ENCODE measurements at places on chromosomes 1 and 21.
A peak's percentile ranks its signal among the peaks of the same experiment; 100 is the strongest.

DNA sequence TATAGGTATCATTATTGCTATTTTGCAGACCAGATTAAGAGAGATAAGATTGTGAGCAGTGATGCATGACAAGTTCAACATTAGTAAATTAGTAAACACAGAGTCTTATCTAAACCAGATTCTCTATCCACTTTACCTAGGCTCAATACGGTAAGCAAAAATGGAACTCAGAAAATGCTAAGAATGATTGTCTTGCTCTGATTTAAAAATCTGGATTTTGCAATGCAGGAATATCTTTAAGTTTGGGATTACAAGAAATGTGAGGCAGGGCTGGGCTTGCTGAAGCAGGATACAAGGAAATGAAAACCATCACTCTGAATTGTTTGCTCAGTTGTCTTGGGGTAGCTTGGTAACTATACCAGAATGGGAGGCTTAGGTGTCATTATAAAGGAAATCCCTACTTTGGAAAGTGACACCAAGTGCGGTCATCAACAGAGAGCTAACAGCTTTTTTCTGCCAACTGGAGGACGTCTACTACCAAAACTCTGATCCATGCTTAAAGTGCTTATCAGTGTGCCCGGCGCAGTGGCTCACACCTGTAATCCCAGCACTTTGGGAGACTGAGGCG is 332.7 kb upstream of the RUNX1 start:
- no peak overlapping the region for H3K4me3 ChIP-seq
- no peak for DNase-seq
- H3K27me3 ChIP-seq, result no peaks in the 10 kb centered on the region
- H3K36me3 ChIP-seq, result no peaks in the 10 kb centered on the region
- H3K27ac ChIP-seq, result no peak overlapping the region

DNA sequence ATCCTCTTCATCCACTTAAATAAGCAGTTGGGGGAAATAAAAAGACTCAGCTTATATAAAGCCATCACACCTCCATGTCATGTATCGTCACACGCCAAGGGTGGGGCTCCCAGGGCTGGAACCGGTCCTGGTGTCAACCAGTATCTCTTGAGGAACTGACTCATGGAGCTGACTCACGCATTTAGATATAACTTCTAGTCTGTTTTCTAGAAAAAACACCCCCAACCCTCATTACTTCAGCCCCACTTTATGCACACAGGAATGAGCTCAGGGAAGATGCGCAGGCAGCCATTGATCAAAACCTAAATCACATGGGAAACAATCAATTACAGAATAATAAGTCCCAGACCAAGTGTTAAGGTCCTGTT is 6.9 kb upstream of the IL22RA1 start:
- H3K4me3 ChIP-seq, result no peak overlapping the region
- H3K27ac ChIP-seq, result no peak overlapping the region
- peaks cover 11% of the 10 kb centered on the region for H3K4me1 ChIP-seq
- H3K36me3 ChIP-seq, result no peaks in the 10 kb centered on the region
- DNase-seq, result no peak
- H3K27me3 ChIP-seq, result peaks cover 7% of the 10 kb centered on the region

GRCh38 chr1:51833700-51834099 is 44.8 kb downstream of the NRDC start:
- peaks cover 18% of the 10 kb centered on the region for H3K36me3 ChIP-seq
- no peaks in the 10 kb centered on the region for H3K27me3 ChIP-seq
- H3K4me1 ChIP-seq, result no peaks in the 10 kb centered on the region
- no peak overlapping the region for H3K4me3 ChIP-seq

DNA sequence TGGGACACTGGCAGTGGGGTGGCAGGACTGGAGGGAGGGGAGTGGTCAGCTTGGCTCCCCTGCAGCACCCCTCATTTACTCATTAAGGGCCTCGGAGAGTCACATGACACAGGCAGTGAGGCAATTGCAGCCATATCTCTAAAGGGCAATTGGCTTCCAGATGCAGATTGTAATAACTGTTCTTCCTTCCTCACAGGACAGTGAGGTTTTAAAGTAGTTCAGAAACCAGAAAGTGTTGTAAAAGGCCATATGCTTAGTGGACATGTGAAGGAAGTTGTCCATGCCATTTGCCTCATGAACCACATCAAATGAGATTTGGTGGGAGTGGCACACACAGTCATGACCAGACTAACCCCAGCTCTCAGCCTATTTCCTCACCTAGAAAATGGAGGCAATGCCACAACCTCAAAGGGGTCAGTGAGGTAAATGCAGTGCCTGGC is 11.1 kb downstream of the MTX1 start:
- no peak for DNase-seq
- no peak overlapping the region for H3K27ac ChIP-seq
- peaks cover 5% of the 10 kb centered on the region for H3K4me1 ChIP-seq
- no peak overlapping the region for H3K4me3 ChIP-seq
- no peaks in the 10 kb centered on the region for H3K27me3 ChIP-seq

GRCh38 chr1:32861904-32862695 is 8.6 kb downstream of the FNDC5 start:
- no peak for DNase-seq
- peaks cover under 1% of the 10 kb centered on the region for H3K36me3 ChIP-seq
- no peaks in the 10 kb centered on the region for H3K27me3 ChIP-seq
- H3K4me1 ChIP-seq, result no peaks in the 10 kb centered on the region
- H3K4me3 ChIP-seq, result no peak overlapping the region

GRCh38 chr1:97529600-97529999 is 391.2 kb downstream of the DPYD start:
- H3K4me3 ChIP-seq, result no peak overlapping the region
- no peak for DNase-seq
- no peak overlapping the region for H3K27ac ChIP-seq
- no peaks in the 10 kb centered on the region for H3K4me1 ChIP-seq
- H3K36me3 ChIP-seq, result no peaks in the 10 kb centered on the region
- no peaks in the 10 kb centered on the region for H3K27me3 ChIP-seq

DNA sequence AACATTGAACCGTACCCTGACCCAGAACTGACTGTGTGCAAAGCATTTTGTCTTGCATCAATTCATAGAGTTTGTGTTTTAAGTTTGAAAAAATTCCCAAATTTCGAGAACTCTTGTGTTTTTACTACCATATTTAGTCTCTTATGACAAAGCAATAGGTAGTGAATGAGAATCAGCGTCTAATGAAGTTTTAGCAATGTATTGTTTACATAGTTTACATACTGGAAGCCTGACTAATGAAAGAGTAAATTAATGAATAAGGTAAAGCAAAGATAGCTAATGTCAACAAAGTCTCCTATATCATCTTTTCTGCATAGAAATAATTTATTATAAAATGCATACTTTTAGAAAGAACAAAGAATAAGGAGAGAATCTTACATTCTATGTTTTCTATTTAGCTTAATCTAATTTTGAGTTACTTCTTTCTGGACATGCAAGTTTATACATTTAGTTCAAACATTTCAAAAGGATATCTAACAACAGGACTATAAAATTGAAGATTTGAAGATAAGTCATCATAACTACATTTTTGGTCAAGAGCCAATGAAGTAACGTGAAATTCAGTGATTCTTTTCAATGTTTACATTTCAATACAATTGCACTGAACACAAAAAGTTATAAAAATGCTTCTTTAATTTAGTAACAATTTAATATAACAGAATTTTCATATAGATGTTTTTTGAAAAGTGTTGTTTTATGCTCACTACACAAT is 1943.7 kb downstream of the NCAM2 start:
- H3K27me3 ChIP-seq, result no peaks in the 10 kb centered on the region
- no peaks in the 10 kb centered on the region for H3K36me3 ChIP-seq
- no peak for DNase-seq
- no peaks in the 10 kb centered on the region for H3K4me1 ChIP-seq
- H3K4me3 ChIP-seq, result no peak overlapping the region

GRCh38 chr1:83900524-83900923 is 98.4 kb downstream of the TTLL7 start:
- H3K27ac ChIP-seq, result no peak overlapping the region
- H3K27me3 ChIP-seq, result no peaks in the 10 kb centered on the region
- no peak for DNase-seq
- H3K4me1 ChIP-seq, result no peaks in the 10 kb centered on the region
- H3K36me3 ChIP-seq, result no peaks in the 10 kb centered on the region

- DNase-seq, result no peak
- no peak overlapping the region for H3K27ac ChIP-seq
- no peak overlapping the region for H3K4me3 ChIP-seq
- peaks cover 8% of the 10 kb centered on the region for H3K4me1 ChIP-seq
Measured at GRCh38 chr1:11316701-11317100, 43.7 kb downstream of the UBIAD1 start.

DNA sequence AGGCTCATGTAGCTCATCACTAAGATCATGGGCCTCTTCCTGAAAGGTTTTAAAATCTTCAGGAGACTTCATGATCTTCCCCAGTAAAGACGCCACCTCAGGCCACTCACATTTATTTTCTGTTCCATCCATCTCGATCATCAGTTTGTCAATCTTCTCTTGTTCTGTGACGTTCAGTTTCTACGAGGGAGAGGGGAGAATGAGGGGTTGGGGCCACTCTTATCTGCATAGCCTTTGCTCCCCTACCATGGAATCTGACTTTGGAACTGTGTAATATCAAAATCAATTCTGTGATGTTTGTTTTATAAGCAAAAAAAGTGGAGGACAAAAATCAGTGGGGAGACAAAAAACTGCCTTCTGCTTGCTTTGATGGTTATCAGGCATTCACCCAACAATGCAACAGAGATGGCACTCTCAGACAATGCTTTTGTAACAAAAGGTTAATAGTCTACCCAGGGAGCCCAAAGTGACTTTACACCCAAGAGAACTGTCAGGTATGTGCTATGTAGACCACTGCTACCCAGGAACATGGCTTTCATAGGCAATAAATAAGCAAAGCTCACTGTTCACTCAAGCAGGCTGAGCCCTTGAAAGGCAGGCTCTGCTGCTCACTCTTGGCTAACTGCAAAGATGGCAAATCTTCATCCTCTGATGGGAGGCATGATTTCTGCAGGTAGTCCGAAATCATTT is 10.5 kb downstream of the ENO1 start:
- no peak overlapping the region for H3K27ac ChIP-seq
- H3K4me3 ChIP-seq, result no peak overlapping the region
- H3K4me1 ChIP-seq, result peaks cover 20% of the 10 kb centered on the region
- peaks cover 90% of the 10 kb centered on the region for H3K36me3 ChIP-seq

GRCh38 chr1:153485863-153486262 is 25.4 kb upstream of the S100A7 start:
- H3K27me3 ChIP-seq, result peaks cover 7% of the 10 kb centered on the region
- DNase-seq, result no peak
- no peaks in the 10 kb centered on the region for H3K4me1 ChIP-seq
- no peaks in the 10 kb centered on the region for H3K36me3 ChIP-seq

DNA sequence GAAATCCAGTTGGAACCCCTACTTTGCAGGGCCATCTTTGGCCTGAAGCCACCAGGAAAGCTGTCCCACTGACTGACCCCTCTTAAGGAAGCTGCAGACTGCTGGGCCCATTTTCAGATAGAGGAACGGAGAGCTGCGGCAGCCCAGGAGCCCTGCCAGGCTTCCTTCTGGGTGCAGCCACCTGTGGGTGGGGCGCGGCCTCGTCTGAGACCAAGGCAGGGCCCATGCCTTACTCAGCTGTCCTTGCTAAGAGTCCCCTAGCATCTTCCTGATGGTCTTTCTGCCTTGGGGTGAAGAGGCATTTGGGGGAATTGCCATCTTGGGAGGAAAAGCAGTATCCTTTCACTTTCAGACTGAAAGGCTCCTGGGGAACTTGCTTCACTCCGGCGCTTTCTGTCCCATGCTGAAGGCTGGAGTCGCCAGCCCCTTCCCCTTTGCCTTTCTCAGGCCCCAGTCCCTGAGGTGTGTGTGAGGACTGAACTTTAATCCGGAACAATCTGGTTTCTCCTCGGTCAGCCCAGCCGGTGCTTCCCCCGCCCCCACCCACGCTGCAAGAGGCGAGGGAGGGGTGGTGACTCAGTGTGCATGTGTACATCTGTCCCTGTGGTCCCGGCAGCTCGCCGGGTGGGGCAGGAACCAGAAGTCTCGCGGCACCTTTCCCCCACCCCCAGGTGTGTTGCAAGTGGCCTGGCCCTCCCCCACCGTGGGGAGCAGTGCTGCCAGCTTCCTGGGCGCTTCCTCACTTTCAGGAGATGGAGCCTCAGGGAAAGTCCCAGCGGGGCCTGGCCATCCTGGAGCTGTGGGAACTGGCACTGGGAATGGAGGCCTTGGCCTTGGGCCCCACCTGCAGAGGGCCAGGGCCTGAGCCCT is 5.1 kb downstream of the ZC3H12A start:
- peak overlapping the region; percentile 99 for H3K4me3 ChIP-seq
- no peaks in the 10 kb centered on the region for H3K27me3 ChIP-seq
- H3K4me1 ChIP-seq, result peaks cover 48% of the 10 kb centered on the region
- peaks cover 59% of the 10 kb centered on the region for H3K36me3 ChIP-seq

GRCh38 chr1:222852326-222852725 is 37.5 kb downstream of the DISP1 start:
- no peaks in the 10 kb centered on the region for H3K4me1 ChIP-seq

DNA sequence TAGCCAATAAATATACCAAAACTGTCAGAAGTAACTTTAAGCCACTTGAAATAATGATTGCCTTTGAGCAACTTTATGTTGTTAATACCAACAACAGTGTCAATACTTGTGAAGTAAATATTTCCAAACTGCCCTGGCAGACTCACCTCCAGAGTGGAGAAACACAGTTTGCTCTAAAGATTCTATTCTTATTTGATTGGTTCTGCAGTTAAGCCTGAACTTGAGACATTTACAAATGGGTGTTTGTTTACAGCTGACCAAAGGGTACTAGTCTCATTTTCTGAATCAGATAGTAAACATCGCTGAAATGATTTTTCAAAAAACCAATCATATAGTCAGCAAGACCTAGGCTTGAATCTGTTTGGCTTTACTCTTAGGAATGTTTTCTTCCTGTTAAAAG is 1.3 kb upstream of the MYOC start:
- peaks cover 10% of the 10 kb centered on the region for H3K27me3 ChIP-seq
- no peak overlapping the region for H3K4me3 ChIP-seq
- no peak overlapping the region for H3K27ac ChIP-seq
- no peak for DNase-seq
- H3K36me3 ChIP-seq, result no peaks in the 10 kb centered on the region
- H3K4me1 ChIP-seq, result peaks cover 6% of the 10 kb centered on the region

- no peaks in the 10 kb centered on the region for H3K4me1 ChIP-seq
- no peak overlapping the region for H3K27ac ChIP-seq
- no peaks in the 10 kb centered on the region for H3K36me3 ChIP-seq
- H3K4me3 ChIP-seq, result no peak overlapping the region
Measured at GRCh38 chr1:214934045-214934444, 148.5 kb upstream of the KCNK2 start.

- no peaks in the 10 kb centered on the region for H3K27me3 ChIP-seq
- peak overlapping the region; percentile 94 for H3K27ac ChIP-seq
- H3K4me3 ChIP-seq, result peak overlapping the region; percentile 92
- peaks cover 26% of the 10 kb centered on the region for H3K4me1 ChIP-seq
- DNase-seq, result peak; percentile 7
Measured at GRCh38 chr1:93344886-93345632, 648 bp upstream of the DR1 start.

- no peaks in the 10 kb centered on the region for H3K36me3 ChIP-seq
- no peak overlapping the region for H3K27ac ChIP-seq
- H3K4me1 ChIP-seq, result no peaks in the 10 kb centered on the region
- H3K27me3 ChIP-seq, result no peaks in the 10 kb centered on the region
Measured at GRCh38 chr1:109689844-109690405, 2.3 kb downstream of the GSTM1 start.
